D721Med (cell line): ENCODE measurements at places on chromosomes 11 and 22.

DNA sequence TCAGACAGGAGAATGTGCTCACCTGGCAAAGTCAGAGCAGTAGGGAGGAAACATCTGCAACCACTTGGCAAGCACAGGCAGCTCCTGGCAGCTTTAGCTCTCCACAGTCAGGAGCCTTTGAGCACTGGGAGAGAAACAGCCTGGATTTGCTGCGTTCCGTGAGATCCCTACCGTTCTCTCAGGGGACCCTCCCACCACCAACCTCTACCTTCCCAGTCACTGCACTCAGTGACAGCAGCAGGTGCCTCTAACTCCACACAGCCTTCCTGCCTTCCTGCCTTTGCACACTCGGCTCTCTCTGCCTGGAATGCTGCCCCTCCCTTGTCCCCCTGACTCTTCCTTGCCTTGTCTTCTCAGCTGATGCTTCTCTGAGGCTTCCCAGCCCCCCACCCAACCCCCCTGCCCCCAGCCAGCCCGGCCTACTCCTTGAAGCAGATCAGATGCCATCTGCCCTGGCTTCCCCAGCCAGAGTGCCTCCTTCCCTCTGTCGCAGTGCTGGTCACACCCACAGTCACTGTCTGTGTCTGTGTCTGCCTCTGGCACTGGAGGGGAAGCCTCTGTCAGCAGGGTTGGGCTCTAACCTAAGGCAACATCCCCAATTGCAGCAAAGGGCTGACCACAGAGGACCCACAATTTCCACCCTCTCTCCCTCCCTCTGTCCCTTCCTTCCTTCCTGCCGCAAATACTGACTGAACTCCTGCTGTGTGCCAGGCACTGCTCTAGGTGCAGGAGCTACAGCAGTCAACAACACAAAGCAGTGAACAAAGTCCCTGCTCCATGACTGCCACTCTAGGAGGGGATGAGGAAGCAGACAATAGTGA is 14.9 kb upstream of the TSKU start:
- no peak for DNase-seq

GRCh38 chr11:134531327-134532130 is 119.5 kb upstream of the B3GAT1 start:
- DNase-seq = no peak

DNA sequence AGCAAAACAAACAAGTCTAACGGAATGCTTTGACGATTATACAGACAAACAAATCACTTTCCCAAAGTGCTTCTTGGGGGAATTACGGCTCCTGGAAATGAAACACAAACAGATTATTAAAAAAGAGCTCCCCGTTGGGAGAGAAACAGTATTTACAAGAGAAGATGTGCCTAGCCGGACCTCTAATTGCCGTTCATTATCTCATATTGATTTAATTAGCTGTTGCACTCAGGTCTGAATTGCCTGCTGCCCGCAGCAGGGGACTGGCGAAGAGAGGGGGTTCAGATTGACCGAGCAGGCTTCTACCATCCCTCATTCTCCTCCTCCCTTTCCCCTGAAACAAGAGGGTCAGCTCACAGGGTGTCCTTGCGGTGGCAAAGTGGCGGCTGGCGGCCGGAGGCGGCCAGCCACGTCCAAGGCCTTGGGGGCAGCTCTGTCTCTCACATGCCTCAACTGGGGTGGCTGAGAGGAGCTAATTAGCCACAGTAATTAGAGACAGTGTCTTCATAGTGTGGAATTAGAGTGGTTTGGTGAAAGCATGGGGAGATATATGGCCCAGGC is 295.1 kb downstream of the MIAT start:
- DNase-seq = no peak

GRCh38 chr11:19650467-19650866 is 62.2 kb upstream of the NAV2 start:
- DNase-seq = no peak

DNA sequence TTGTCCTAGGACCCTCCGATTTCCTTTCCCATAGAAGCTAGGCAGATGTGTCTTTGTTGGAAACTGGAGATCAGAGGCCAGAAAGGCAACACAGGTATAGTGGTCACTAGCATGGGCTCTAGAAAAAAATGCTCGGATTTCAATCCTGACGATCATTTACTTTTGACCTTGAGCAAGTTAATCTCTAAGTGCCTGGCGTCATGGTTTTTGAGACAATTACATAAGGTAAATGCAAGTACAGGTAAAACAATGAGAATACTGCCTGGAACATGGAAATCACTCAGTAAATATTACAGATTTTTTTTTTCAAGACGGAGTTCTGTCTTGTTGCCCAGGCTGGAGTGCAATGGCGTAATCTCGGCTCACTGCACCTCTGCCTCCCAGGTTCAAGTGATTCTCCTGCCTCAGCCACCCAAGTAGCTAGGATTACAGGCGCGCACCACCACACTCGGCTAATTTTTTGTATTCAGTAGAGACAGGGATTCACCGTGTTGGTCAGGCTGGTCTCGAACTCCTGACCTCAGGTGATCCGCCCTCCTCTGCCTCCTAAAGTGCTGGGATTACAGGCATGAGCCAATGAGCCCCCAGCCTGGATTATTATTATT is 1.1 kb upstream of the DENND5A start:
- no peak for DNase-seq

GRCh38 chr22:45993841-45994240 is 16.9 kb upstream of the WNT7B start:
- DNase-seq = no peak

DNA sequence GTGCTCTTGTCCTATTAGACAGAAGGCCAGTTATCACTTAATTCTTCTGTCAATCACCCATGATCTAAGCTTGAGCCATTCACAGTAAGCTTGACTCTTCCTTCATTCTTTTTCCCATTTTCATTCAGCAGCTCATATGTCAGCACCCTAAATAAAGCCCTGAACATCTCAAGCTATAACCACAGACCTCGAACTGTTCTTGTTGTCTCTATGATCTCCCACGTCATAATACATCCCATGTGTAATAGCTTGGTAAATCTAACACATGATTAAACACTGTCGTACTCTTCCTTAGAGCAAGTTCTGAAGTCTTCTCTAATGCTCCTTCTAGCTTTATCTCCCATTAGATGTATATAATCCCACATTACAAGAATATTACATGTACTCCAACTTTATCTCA is 14.4 kb downstream of the MUC15 start:
- no peak for DNase-seq

GRCh38 chr11:7563281-7563680 is 49.5 kb downstream of the PPFIBP2 start:
- DNase-seq = no peak

- no peak for DNase-seq
These were observed 12.2 kb downstream of the CBL start for GRCh38 chr11:119218141-119218878.

DNA sequence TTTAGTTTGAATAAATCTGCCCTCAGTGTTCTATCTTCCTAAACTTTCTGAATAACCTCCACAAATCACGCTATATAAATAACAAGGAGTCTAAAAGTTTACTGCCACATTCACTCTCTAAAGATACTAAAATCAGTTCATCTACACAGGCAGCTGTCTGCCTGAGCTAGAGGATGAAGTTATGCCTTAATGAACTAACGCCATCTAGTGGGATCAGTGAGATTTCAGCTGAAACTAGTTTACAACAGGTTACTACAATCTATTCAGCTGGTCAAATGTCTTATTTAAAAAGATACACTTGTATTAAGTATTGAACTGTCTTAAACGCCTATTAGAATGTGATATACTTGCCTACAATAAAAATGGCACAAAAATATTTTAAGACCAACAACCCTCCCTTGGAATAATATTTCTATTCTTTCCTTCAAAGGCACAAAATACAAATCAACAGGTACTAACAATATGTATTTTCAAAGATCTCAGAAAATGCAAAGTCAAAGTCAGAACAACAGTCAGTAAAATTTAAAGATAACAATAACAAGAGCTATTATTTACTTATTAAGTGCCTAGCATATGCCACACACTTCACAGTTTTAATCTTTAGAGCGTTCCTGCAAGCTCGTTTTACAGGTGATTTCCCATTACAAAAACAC is 84.1 kb downstream of the LARGE2 start:
- no peak for DNase-seq

DNA sequence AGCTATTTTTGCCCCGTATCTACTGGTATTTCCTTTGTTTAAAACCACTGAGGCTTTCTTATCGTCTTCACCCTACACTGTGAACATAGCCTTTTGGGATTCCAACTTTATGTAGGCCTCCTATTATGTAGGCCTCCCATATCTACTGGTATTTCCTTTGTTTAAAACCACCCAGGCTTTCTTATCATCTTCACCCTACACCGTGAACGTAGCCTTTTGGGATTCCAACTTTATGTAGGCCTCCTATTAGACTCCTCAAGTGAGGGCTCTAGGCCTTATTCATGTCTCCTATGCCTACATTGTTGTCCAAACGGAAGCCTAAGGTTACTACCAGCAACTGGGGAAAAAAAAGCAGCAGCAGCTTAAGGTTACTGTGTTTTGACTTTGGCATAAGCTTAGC is 23.7 kb downstream of the CEP295 start:
- DNase-seq = no peak

DNA sequence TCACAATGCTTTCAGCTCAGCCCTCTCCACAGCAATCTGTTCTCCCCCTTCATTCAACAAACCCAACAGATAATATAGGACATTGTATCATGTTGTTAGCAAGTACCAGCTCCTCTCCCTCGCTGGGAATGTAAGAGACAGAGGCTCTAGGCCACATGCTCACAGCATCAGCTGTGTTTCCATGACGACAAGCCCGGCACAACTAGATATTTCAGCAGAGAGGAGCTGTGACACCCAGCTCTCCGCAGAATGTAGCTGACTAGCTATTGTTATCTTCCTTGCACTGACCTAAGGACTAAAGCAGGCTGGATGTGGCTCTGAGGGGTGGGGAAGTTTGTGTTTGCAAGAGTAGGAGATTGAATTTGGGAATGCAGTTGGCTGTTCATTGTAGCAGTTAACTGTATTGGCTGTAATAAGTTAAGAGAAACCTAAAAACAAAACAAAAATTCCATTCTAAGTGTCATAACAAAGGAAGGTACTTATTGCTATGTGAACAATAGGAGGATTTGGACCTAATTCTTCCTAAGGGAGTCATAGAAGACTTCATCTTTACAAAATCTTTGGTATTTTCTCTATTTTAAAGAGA is 28.0 kb upstream of the RRAS2 start:
- DNase-seq = no peak

DNA sequence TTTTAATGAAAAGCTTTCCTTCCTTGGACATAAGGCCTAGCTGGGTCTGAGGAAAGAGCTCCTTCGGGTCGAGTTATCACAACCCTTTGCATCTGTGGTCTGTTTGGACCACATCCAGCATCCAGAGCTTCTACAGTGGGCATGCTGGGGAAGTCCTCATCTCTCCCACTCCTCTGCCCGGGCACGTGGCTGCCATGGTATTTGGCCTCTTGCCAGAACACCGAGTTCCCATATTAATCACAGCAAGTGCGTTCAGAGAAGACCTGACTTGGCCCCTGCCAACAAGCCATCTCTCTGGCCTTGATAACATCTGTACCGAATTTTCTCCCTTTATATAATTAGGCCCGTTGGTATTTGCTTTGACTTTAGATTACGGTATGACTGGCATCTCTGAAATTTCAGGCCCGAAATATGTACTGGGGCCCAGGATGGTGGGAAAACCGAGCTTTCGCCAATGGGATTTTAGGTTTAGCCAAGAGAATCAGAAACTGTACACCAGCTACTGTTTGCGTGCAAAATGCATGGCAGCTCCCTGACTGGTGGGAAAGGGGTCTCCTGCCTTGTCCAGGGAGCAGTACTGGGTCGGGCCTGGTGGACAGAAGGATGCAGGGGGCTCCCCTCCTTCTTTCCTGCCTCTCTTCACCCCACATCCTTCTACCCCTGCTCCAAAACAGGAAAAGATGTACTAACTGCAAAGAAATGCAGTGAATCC is 90.0 kb downstream of the MICAL2 start:
- DNase-seq = no peak
